ENCODE measurements at places on chromosomes 3 and 15.

DNA sequence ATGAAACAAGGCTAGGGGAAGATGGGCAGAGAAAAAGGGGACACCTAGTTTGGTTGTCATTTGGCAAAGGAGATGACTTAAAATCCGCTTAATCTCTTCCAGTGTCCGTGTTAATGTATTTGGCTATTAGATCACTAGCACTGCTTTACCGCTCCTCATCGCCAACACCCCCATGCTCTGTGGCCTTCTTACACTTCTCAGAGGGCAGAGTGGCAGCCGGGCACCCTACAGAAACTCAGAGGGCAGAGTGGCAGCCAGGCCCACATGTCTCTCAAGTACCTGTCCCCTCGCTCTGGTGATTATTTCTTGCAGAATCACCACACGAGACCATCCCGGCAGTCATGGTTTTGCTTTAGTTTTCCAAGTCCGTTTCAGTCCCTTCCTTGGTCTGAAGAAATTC, 39.6 kb downstream of the DNASE1L3 start:
- DNase-seq, result no peak

- no peak for DNase-seq
Measured at GRCh38 chr3:194057570-194058188, 78.3 kb upstream of the HES1 start.

- DNase-seq, result no peak
Measured at GRCh38 chr3:181487236-181487978, 224.3 kb upstream of the SOX2 start.

- no peak for DNase-seq
Measured at GRCh38 chr3:4771243-4771642, 208.0 kb upstream of the BHLHE40 start.

DNA sequence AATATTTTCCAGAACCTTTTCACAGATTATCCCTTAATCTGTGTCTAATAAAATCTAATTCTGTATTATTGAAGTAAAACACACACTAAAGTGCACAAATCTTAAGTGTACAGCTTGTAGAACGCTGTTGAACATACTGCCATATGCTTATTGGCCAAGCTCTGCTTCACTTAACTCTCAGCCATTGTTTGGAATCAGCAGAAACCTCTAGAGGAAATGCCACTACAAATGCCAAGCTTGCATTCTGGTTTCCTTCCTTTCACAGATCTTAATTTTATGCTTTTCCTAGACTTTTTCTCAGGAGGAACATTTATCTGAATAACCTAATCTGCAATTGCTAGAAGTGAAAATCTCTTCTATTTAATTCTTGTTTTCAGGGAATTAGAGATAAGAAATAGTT, 10.1 kb downstream of the MNS1 start:
- no peak for DNase-seq

DNA sequence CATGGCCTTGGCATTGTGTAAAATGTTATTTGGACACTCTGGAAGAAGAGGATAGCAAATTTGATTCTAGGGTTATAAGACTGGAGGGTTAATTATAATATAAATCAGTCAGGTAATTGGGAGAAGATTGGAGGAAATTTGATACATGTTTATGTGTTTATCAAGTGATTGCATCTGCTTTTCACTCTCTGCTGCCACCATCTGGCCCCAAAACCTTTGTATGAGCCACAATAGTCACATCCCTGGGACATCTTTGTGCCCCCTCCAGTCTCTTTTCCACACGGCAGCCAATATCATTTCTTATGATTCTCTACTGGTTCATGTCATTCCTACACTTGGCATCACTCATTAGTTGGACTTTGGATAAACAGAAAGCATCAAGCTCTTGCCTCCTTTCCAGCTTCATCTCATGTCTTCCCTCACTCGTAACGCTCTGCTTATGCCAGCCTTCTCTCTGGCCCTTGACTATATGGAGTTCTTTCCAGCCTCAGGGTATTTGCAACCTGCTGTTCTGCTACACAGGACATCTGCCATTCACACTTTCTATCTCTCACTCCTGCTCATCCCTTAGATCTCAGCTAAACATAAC, 602.3 kb upstream of the SUCLG2 start:
- DNase-seq, result no peak

DNA sequence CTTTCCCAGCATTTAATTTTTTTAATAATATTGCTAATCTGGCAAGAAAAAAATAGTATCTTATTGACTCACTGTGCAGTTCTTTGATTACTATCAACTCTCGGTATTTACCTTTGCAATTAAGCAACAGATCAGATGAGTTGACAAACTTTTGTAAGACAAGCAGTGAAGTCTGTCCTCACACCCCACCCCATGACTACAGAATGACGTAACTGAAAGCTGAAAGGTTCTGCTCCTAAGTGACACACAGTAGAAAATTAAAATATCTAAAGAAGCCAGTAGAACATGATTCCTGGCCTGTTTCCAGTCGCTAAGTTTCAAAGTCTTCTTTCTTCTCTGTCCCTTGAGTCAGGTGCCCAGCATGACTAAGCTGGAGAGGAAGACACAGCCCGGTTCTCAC, 135.5 kb downstream of the STT3B start:
- no peak for DNase-seq

DNA sequence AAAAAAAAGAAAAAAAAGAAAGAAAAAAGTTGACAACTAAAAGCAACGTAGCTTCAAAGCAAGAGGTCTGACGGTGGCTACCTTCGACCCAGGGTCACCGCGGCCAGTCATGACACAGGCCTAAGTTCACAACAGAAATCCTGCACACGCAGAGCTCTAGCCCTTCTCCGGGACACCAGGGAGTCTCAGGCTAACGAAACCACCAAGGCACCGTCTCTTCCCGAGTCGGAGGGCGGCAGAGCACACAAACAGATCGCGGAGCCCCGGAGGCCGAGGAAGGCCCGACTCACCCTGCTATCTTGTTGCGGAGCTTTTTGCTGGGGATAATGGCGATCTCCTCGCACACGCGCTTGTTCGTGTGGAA, 584 bp downstream of the RPS17 start:
- DNase-seq, result no peak

GRCh38 chr3:99626417-99626788, 12.0 kb upstream of the COL8A1 start:
- no peak for DNase-seq

DNA sequence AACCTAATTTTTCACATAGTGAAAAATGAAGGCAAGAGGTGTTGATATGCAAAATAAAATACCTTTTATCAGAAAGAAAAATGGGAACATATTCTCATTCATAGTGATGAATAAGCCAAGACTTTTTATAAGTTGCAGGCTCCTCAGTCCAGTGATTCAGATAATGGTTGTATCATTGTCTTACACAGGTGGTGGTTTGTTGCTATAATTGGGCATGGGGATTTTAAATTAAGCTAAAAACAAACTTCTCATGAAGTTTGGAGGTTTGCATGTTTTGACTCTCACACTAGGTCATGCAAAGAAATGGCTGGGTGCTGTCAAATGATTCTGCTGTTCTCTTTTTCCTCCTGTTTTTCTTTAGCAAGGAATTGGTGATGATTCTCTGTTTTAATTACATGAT, 60.8 kb upstream of the SKIL start:
- no peak for DNase-seq

- peak; percentile 66 for DNase-seq
Measured at GRCh38 chr3:59131016-59131766, 81.4 kb upstream of the CFAP20DC start.

DNA sequence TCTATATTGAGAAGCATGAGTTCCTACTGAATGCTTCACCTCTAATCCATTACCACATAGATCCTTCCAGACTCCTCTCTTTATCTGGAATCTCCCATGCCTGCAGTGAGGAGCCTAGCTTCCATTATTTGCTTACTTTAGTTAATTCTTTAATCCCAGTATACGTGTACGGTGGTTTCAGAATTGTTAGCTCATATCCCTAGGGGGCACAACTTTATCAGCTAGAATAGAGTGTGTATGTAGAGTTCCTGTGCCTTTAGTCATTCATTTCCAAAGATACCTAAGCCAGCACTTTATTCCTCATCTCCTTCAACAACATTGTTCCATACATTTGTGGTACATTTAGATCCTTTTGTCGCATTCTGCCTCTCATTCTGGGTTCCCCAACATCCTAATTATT, 226.0 kb downstream of the TJP1 start:
- DNase-seq, result no peak
